ENCODE measurements at places on chromosomes 6 and 20.

DNA sequence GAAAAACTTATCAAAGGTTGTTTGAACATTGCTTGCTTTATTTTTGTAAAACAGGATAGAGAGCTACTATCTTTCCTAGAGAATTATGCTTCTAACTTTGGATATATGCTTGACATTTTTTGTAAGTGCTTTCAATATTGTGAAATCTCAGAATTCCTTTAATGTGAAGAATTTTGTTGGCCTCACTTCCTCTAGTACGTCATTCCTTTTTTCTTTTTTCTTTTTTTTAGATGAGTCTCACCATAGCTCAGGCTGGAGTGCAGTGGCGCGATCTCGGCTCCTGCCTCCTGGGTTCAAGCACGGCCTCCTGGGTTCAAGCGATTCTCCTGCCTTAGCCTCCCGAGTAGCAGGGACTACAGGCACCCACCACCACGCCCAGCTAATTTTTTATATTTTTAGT lies 668.1 kb downstream of the RFPL4B start:
- no peak for DNase-seq

- peak; percentile 62 for DNase-seq
Measured at GRCh38 chr20:1844325-1845162, 50.7 kb upstream of the SIRPA start.

DNA sequence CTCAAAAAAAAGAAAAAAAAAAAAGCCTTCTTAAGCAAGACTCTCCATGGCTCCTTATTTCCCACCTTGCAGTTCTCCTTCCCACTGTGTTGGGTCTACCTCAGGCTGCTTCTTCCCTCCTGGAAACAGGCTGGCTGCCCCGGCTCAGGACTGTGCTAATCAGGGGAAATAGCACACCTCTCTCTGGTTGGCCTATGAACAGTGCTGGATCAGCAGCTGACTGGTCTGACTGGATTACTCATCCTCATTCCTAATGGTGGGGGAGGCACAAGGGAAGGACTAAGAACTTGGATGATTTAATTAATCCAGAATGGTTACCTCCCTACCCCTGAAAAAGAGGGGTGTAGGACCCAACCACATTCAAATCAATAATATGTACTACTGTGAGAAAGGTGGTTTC lies 3.9 kb upstream of the SRSF3 start:
- DNase-seq, result peak; percentile 61

- no peak for DNase-seq
Measured at GRCh38 chr6:80403365-80403764, 296.9 kb downstream of the BCKDHB start.

- no peak for DNase-seq
Measured at GRCh38 chr6:169937389-169938261, 186.2 kb downstream of the ERMARD start.

DNA sequence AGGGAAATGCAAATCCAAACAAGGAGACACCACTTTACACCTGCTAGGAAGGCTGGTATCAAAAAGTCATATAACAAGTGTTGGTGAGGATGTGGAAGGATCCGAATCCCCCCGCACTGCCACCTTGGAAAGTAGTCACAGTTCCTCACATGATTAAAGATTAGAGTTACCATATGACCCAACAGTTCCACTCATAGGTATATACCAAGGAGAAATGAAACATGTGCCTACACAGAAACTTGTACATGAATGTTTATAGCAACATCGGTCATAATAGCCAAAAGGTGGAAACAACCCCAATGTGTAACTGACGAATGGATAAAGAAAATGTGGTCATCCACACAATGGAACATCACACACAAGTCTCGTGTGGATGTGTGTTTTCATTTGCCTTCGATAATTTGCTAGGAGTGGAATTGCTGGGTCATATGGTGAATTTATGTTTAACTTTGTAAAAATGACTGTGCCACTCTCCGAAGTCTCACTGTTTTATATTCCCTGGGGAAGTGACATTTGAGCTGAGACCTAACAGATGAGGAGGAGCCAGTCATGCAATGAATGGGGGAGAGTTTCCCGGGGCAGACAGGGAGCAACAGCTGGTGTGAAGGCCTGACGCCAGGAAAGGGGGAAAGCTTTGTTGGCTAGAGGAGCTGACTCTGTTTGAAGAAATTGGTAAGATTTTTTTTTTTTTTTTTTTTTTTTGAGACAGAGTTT lies 125.9 kb upstream of the MLN start:
- DNase-seq, result no peak

- no peak for DNase-seq
Measured at GRCh38 chr6:106254636-106255035, 70.9 kb downstream of the ATG5 start.

GRCh38 chr6:26351544-26351953 lies 13.4 kb upstream of the BTN3A2 start:
- DNase-seq, result no peak

DNA sequence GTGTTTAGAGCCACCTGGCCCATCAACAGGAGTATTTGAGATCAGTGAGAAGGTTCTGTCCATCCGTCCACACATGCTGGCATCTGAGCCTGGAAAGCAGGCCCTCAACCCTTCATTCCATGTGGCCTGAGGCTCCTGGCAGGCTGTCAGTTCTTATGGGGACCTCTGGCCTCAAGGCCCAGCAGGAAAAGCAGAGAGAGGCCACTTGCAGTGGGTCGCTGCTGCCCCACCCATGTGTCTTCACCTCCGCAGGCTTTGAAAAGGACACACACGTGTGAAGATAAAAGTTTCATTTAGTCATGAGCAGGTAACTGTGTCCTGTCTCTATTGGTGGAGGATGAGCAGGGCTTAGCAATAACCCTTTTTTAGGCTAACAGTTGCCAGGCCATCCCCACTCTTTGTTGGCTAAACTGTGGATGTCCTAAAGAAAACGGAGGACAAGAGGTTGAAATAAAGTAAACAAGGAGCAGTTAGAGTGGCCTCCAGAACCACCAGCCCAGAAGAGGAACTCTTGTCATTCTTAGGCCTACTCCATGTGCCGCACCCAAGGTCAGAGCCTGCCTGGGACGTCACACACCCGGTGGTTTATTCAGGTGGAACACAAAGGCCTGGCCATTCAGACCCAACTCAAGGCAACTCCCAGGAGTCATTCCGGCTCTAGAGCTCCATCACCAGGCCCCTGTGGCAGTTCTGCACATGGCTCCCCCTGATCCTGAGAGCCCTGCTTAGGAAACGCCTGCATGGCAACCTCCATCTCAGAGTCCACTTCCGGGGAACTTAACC lies 143.4 kb upstream of the CST7 start:
- DNase-seq, result no peak

DNA sequence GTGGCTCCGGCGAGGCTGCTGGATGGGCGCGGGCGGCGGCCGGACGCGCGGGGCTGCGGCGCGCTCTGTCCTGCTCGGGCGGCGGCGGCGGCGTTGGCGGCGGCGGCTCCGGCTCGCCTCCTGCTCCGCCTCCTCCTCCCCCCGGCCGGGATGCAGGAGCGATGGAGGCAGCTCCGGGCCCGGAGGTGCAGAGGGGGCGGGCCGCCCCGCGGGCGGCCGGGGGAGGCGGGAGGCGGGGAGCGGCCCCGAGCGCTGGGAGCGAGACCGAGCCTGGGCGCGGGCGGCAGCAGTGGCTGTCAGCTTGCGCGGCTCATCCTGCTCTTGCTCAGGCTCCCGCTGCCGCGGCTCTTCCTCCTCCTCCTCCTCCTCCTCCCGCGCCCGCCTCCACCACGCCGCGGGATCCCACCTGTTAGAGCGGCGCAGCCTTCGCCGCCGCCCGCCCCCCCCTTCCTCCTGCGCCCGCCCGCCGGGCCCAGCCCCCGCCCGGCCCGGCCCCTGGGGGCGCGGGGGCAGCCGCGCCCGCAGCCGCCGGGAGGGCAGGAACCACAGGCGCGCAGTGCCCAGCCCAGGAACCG lies at the start of gene NOL4L:
TSS of gene NOL4L (minus strand) at position 323 of the 575 bp plus-strand sequence. CDS start 443 bp downstream, outside the sequence.
- no peak for DNase-seq

- DNase-seq, result no peak
Measured at GRCh38 chr20:17572034-17572638, 2.3 kb downstream of the DSTN start.

DNA sequence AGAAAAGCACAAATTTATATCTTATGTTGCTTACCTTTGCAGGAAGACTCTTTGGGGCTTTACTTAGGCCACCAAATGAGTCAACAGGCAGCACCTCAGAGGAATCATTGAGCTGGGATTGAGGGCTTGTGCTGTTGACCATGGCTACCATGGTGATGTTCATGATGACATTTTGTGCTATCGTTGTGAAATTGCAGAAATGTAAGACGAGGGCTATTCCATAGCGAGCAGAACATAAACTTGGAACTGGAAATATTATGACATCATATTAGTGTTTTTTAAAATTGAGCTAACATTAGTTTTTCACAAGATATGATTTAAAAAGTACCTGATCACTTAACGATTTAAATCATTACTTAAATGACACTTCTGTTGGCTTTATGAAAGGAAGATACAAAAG lies 11.8 kb downstream of the SLC17A3 start:
- DNase-seq, result no peak

GRCh38 chr6:5677219-5678000 lies 329.3 kb downstream of the NRN1 start:
- no peak for DNase-seq

GRCh38 chr6:120260636-120261035 lies 911.1 kb upstream of the MAN1A1 start:
- DNase-seq, result no peak

DNA sequence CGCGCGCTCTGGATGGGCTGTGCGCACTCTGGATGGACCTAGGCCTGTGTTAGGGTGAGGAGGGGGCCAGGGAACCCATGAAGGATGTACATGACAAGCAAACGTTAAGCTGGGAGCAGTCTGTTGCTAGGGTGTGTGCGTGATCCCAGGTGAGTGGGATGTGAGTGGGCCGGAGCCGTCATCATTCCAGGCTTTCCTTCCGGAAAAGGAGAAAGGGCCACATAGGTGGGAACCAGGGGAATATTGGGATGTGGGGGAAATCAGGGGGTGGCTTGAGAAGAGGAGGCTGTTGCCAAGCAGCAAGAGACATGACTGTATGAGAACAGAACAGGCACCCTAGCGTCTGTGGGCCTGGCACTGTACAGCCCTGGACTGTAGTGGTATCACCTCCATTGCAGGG lies 49.7 kb upstream of the EPB41L1 start:
- DNase-seq, result no peak

- no peak for DNase-seq
Measured at GRCh38 chr20:16158976-16159286, 414.3 kb downstream of the KIF16B start.

Measured in lower leg skin (tissue), 4 donors.